ENCODE measurements at places on chromosomes 12 and 14. TPM values are rescaled to one million over a fixed set of nuclear protein-coding genes. Genes with fewer than 3 reads are reported as not detected.
A peak's percentile ranks its signal among the peaks of the same experiment; 100 is the strongest.

DNA sequence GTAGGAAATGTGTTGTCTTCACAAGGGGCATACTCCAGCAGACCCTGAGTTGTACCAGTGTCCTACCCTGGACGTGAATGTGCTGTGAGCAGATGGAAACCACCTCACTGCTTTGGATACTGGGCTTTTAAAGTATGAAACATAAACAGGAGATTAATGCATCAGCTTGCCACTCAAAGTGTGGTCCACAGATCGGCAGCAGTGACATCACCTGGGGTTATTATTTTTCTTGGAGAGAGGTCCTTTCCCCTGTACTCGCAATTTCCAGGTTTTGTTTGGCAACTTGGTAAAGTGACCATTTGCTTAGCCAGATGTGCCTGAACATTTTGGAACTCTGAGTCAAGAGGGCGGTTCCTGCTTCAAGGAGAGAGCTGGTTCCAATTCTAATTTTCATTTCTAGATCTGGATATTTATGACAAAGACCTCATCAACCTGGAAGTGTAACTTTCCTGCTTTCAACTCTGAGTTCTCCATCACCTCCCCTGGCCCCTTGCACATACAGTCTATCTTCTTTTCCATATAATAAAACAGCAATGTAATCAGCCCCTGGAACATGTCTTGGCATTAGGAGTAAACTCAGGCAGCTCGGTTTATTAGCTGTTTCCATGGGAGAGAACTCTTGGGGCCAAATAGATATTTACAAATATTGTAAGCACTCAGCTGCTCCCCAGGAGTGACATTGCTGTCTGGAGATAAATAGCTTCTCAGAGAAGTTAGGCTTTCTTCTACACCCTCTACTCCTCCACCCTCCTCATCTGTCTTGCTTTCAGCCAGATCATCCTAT is 237.0 kb upstream of the TBX3 start:
- H3K4me3 ChIP-seq: no peak overlapping the region
- H3K27ac ChIP-seq: no peak overlapping the region
- H3K4me1 ChIP-seq: peaks cover 24% of the 10 kb centered on the region
- H3K36me3 ChIP-seq: no peaks in the 10 kb centered on the region

DNA sequence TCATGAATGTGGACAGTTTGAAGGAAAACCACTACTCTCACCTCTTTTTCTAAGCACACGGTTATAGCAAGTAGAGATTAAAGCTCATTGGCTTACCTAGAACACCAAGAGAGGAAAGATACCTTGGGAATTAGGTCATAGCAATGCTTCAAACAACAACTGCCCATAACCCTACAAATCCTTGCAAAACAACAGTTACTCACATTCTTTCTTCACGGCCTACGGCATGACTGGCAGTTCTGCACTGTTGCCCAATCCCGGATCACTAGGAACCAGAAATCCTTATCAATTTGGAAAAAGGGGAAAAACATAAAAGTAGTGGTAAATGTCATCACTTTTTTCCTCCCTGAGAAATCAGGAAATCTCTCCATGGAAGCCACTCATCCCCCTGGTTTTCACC is 9.6 kb upstream of the ISM2 start:
- DNase-seq: peak; percentile 75
- no peak overlapping the region for H3K4me3 ChIP-seq
- H3K27ac ChIP-seq: peak overlapping the region; percentile 27
- no peaks in the 10 kb centered on the region for H3K27me3 ChIP-seq
- peaks cover 26% of the 10 kb centered on the region for H3K36me3 ChIP-seq

The NAA30 gene
- 27.3 TPM for total RNA-seq

The GRIN2B gene
- total RNA-seq: 1.4 TPM

- H3K4me3 ChIP-seq: no peak overlapping the region
- DNase-seq: peak; percentile 46
- H3K27ac ChIP-seq: no peak overlapping the region
- no peaks in the 10 kb centered on the region for H3K4me1 ChIP-seq
These were observed 30.7 kb downstream of the PPP1R36 start for GRCh38 chr14:64580467-64580866.

The GLT8D2 gene
- total RNA-seq: 11.1 TPM

The IL22 gene
- not detected for total RNA-seq

DNA sequence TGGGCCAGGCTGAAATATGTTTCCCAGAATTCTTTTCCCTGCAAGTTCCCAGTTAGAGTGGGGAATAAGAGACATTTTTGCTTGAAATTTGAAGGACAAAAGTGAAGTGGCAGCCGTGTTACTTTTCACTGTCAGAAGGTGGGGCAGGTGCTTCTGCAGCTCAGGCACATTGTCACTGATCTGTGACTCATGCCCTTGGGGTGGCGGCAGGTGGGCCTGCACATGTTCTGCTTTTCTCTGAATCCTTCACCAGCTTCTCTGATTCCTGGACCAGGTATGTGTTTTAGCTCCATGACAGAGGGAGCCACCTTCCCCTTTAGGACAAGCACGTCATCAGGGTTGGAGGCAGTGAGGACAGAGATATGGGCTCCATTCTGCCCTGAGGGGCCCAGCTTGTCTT is 11.7 kb upstream of the KCNA5 start:
- no peak overlapping the region for H3K27ac ChIP-seq
- peaks cover 2% of the 10 kb centered on the region for H3K4me1 ChIP-seq
- H3K36me3 ChIP-seq: no peaks in the 10 kb centered on the region
- no peak overlapping the region for H3K4me3 ChIP-seq

- DNase-seq: peak; percentile 95
- H3K4me3 ChIP-seq: no peak overlapping the region
- peaks cover 24% of the 10 kb centered on the region for H3K4me1 ChIP-seq
- peak overlapping the region; percentile 74 for H3K27ac ChIP-seq
- H3K36me3 ChIP-seq: no peaks in the 10 kb centered on the region
- H3K27me3 ChIP-seq: no peaks in the 10 kb centered on the region
These were observed 12.4 kb downstream of the LUM start for GRCh38 chr12:91098941-91099340.

All from astrocyte (in vitro differentiated cells and primary cell).